Upper lobe of left lung (tissue), 6 donors: ENCODE measurements at places on chromosomes 7 and 10.

- no peaks in the 10 kb centered on the region for H3K36me3 ChIP-seq
- no peak for DNase-seq
- no peaks in the 10 kb centered on the region for H3K4me1 ChIP-seq
- H3K27me3 ChIP-seq: no peaks in the 10 kb centered on the region
These were observed 81.0 kb downstream of the TMEM270 start for GRCh38 chr7:73941836-73942551.

GRCh38 chr10:70542565-70542938 is 60.0 kb downstream of the PRF1 start:
- peaks cover 3% of the 10 kb centered on the region for H3K4me1 ChIP-seq
- peaks cover 77% of the 10 kb centered on the region for H3K36me3 ChIP-seq
- no peak overlapping the region for H3K27ac ChIP-seq
- H3K27me3 ChIP-seq: no peaks in the 10 kb centered on the region

DNA sequence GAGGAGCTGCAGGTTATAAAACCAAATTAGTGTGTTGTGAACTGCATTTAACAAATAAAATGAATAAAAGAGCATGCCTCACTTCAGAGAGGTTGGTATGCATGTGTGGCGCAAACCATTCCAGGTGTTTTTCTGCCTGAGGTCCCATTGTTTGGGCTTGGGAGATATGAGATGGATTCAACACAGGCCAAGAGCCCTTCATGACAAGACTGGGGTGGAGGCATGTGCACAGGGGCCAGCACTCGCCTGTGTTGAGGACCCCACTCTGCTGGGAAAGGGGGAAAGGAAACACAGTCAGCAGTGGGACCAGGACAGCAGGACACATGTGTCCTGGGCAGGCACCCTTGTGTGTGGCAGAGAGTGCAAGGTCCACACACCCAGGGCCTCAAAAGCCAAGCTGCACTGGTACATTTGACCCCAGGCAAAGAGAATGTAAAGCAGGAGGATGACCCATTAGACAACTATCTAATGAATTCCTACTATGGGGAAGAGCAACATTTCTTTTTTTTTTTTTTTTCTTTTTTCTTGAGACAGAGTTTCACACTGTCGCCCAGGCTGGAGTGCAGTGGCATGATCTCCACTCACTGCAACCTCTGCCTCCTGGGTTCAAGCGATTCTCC is 9.2 kb upstream of the SLC18A3 start:
- H3K27ac ChIP-seq: no peak overlapping the region
- no peaks in the 10 kb centered on the region for H3K4me1 ChIP-seq
- H3K27me3 ChIP-seq: no peaks in the 10 kb centered on the region
- no peak overlapping the region for H3K4me3 ChIP-seq
- no peaks in the 10 kb centered on the region for H3K36me3 ChIP-seq
- DNase-seq: no peak

- DNase-seq: peak; percentile 78
- H3K27ac ChIP-seq: no peak overlapping the region
- no peaks in the 10 kb centered on the region for H3K36me3 ChIP-seq
- no peak overlapping the region for H3K4me3 ChIP-seq
These were observed 11.8 kb downstream of the RASGEF1A start for GRCh38 chr10:43254881-43255633.

DNA sequence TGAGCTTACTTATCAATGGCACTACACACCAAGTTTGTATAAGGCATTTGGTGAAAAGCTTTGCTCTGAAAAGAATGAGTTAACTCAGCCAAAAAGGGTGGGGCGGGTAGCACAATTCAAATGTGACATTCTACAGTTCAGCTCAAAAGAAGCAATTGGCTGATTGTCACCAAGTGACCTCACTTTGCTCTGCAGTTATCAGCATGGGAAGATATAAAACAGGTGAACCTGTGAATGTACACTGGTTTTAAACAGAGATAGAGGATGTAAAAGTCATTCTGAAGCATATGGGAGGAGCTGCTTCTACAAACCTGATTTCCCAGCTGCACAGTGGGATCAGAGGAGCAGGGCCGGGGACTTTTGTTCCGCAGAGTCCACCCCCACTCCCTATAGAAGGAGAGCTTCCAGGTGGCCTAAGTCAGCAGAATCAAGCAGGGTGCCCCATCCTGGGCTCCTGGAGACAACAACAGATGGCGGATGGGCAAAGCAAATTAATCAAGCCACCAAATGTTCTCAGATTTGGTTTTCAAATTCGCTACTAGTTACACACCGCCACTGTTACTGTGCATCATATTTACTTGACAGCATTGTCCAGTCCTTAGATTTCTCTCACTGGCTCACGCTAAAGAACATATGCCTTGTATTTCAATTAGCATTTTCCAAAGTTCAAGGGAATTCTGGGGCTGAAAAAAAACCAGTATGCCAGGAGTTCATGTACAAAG is 27.5 kb upstream of the NPVF start:
- H3K36me3 ChIP-seq: no peaks in the 10 kb centered on the region
- H3K4me3 ChIP-seq: no peak overlapping the region
- no peaks in the 10 kb centered on the region for H3K4me1 ChIP-seq
- H3K27ac ChIP-seq: no peak overlapping the region
- DNase-seq: no peak

DNA sequence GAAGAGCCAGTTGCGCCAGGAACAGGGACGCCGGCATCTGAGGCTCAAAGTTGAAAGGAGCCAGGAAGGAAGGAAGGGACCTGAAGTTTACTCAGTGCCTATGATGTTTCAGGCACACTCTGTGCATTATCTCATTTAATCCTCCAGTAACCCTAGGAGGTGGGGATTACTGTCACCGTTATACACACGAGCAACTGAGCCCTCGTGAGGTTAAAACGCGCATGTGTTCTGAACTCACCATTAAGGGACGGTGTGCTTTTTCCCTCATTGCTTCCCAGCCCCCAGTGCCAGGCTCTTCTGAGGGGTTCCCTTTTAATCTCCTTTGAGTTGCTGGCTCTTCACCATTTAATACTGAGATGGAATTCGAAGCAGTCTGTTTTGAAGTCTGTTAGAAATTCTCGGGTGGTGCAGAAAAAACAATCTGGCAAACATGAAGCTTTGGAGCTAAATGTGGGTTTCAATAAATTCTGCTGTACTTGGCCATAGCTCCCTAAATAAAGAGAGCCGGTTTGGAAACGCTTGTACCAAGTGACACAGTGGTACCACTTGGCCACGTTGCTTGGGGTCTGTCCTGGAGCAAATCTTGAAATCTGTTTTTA is 102.2 kb downstream of the TAX1BP1 start:
- H3K36me3 ChIP-seq: no peaks in the 10 kb centered on the region
- H3K27ac ChIP-seq: no peak overlapping the region
- no peak for DNase-seq
- no peaks in the 10 kb centered on the region for H3K4me1 ChIP-seq
- no peaks in the 10 kb centered on the region for H3K27me3 ChIP-seq

GRCh38 chr10:75616076-75616475 is 184.7 kb downstream of the LRMDA start:
- DNase-seq: no peak
- peaks cover 39% of the 10 kb centered on the region for H3K4me1 ChIP-seq
- no peaks in the 10 kb centered on the region for H3K36me3 ChIP-seq
- H3K27me3 ChIP-seq: no peaks in the 10 kb centered on the region
